Effector memory CD4-positive, alpha-beta T cell (primary cell): ENCODE measurements at places on chromosomes 5 and 9.

- no peak for DNase-seq
Observed at GRCh38 chr9:86175223-86175622, 75.9 kb upstream of the GOLM1 start.

GRCh38 chr5:151947931-151948608 is 23.4 kb upstream of the GLRA1 start:
- DNase-seq, result no peak

DNA sequence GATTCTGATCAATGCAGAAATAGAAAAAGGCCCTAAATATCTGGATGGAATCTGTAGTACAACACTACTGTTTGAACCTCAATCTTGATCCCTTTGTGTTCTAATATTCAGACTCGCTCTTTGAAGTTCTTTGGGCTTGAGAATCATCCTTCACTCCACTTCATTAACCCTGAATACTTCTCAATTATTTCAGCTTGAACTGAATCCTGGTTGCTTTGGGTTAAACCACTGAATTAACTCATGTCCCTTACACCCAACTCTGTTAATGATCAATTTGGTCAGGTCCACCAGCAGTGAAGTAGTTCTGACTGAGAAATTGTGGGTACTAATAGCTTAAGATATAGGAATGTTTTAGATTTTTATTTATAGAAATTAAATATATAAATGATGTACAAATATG is 1707.2 kb upstream of the ACO1 start:
- DNase-seq, result no peak

- no peak for DNase-seq
Observed at GRCh38 chr5:756171-756570, 28.4 kb downstream of the ZDHHC11B start.

- DNase-seq, result no peak
Observed at GRCh38 chr5:10868956-10869355, 107.9 kb upstream of the DAP start.

GRCh38 chr5:93623153-93623552 is 40.1 kb downstream of the NR2F1 start:
- no peak for DNase-seq

DNA sequence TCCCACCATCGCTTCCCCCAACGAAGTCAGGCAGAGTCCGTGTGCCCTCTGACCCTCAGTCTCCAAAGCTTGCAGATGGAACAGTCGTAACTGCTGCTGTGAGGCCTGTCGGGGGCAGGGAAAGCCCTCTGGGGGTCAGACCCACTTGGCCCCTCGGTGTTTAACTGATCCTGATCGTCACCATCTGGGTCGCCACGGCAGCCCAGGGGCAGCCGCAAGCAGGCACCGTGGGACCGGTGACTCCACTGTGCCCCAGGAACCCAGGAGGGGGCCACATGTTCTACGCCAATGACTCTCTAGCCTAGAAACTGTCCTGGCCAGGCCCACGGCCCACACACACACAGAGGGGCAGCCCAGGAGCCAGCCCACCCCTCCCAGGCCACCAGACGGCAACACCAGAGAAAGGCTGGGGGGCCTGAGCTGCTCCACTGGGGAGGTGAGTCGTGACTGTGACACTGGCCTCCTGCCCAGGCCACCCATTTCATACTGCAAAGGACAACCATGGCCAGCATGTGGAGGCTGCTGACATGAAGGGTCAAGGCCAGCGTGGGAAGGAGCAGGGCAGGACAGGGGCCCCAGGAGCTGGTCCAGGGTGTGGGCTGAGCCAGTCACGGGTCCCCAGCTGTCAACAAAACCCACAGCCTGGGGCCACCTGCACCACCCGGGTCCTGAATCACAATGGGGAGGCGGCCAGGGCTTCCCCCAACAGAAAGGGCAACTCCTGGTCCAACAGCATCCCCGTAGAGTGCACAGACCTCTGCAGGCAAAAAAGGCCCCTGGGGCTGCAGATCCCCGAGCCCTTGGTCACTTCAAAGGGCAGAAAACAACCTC is 20.8 kb downstream of the VAV2 start:
- DNase-seq, result no peak

DNA sequence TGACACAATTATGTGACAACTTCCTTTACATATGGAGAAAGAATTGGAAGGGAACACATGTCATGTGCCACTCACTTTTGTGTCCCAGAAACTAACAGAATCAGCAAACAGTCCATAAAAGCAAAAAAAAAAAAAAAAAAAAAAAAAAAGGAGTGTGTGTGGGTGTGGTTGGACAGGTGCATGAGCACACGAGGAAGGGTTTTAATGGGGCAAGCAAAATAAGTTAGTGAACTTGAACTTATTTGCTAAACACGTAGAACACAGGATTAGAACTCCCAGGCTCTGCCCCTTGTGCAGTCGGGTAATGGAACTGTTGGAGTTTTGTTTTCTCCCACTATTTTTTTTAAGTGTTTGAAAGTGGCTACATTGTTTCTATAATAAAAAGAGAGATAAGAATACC is 74.8 kb upstream of the PJA2 start:
- no peak for DNase-seq

DNA sequence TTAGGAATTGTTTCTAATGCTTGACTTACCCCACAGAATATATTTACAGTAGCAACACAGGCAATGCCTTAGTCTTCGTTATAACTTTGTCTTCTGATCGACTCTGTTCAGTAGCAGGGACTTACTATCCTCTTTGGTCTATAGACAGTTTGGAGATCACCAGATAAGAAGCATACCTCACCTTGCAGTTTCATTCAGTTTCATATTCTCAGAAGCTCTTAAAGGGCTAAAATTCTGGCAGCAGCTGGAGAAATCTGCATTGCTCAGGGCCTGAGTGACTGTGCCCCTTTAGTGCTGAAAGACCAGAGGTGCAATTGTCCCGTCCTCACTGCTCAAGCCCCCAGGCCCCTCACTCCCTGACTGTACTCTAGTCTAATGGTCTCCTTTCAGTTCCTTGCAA is 26.0 kb downstream of the ZBTB43 start:
- DNase-seq, result no peak

- no peak for DNase-seq
Observed at GRCh38 chr9:37593883-37594448, 1.6 kb upstream of the TOMM5 start.

DNA sequence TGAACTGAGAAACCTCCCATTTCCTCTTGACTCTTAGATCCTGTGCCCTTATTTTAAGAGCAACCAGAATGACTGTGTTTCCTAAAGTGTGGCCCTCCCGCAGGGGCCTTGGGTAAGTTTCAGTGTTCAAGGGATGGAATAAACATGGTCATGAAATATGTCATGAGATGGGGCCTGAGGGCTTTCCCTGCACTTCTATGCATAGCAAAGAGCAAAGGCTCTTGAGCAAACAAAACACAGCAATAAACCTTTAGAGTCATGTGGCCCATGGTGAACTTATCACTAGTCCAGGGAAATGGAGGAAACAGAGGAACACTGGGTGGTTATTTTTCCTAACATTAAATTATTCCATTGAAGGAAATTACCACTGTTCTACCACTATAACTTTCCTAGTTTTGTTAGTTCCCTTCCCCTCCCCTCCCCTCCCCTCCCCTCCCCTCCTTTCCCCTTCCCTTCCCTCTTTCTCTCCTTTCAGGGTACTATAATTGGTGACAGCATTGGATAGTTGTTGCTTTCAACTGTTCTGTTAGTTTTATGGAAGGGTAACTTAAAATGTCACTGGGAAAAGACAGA is 72.4 kb downstream of the CTSL start:
- no peak for DNase-seq

DNA sequence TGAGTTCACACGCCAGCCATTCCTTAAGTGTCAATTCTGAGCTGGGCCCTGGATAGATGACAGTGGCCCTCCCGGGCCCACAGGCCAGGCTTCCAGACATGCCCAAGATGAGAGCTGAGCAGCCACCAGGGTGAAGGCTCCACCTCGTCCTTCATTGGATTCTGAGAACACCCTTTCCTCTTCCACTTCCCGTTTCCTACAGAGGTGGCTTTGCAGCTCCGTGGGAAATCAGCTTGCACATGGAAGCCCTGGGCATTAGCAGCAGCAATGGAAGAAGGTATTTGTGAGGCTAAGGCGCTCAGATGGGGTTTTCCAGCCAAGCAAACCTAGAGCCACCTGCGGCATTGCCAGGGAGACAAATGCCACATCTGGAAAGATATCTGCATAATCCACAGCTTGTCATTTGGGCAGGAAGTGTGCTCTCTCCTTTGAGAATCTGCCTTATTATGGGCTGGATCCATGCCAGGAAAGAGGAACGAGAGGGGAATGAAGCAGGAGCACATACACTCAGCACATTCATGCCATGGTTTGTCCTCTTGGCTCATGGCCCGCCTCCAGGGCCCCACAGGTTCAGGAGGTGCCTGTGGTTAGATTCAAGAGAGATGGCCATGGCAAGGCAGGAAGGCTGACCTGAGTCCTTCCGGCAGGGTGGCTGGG is 34.1 kb downstream of the CFAP77 start:
- DNase-seq, result no peak

DNA sequence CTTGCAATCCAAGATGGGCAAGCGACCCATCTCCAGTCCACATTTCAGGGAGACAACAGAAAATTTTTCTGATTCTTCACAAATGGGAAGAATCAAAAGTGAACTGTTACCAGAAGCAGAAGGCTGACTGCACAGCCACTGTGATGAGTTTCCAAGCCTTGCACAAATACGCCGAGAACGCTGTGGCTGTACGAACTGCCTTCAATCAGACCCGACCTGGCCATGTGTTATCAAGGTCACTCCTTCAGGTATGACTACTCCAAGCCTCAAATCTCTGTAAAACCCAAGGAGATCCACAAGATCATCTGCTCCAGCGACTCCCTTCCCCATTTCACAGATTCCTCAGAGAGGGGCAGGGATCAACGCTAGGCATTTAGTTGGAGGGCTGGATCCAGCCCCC is 26.9 kb downstream of the RAPGEF1 start:
- DNase-seq, result no peak
